ENCODE measurements at places on chromosomes 2 and 18.

DNA sequence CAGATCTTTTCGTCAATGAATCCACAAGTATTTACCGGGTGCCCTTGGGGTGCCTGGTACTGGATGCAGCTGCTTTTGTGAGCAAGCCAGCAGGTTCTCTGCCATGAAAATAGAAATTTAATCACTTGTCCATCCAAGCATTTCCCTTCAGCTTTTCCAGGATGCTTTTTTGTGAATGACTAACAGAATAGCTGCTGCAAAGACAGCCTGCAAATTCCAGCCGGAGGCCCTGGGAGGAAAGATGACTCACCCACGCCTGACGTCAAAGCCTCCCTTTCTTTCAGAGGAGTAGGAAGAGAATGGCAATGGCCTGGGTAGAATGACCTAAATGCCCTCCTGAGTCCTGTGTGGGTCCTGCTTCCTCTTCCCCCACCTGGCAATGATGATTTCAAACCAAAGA, 111.9 kb downstream of the AP1S3 start:
- no peak for DNase-seq

DNA sequence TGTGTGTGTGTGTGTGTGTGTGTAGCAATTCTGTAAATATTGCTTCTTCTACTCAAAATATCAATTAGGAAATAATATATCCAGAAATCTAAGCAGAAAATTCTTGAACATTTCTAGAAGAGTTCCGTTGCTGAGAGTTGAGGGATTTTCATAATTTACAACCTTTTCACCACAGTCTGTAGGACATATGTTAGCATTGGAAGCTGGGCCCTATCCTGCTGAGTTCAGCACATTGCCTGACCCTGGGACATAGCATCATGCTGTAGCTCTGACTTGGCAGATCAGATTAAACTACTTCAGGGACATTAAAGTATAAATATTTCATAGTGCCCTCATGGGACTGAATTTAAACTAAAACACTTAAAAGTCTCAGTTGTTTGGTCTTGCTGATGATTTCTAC, 129.2 kb upstream of the KCNH7 start:
- no peak for DNase-seq

GRCh38 chr2:6764968-6765723, 100.6 kb downstream of the CMPK2 start:
- no peak for DNase-seq

DNA sequence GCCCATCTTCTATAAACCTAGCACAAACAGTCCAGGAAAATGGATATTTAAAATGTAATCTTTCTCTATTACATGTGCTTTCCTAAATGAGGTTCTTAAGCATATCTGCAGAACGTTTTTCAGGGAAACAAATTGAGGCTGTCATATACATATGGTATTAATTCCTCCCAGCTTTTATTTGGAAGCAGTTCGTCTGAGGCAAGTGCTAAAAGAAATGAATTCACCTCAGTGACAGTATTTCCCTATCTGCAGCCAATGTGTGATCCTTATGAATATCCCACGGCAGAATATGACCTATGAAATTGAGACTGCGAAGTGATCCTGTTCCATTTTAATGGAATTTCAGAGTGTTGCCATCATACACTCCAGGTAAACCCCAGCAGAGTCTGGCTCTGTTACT, 7.1 kb downstream of the MYOM1 start:
- no peak for DNase-seq

- DNase-seq, result no peak
Measured at GRCh38 chr2:170123593-170123992, 54.4 kb upstream of the MYO3B start.

GRCh38 chr18:78901923-78902794, 77.5 kb upstream of the SALL3 start:
- DNase-seq, result no peak

DNA sequence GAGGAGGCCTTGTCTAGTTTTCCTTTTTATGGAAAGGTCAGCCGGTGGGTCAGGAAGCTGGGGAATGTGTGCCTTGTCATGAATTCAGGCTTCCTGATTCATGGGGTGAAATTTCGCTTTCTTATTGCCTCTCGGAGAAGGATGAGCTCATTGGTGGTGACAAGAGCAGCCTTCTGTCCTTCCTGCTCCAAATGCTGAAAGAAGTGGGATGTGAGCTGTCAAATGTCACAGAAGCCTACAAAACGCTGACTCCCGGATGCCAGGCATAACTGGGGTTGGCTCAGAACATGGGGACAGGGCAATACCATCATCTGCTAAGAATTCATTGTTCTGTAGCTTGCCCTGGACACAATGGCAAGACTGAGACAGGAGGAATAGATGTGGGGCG, 55.8 kb upstream of the FAM136A start:
- DNase-seq, result no peak

GRCh38 chr2:68434981-68435380, 32.1 kb downstream of the FBXO48 start:
- no peak for DNase-seq

- DNase-seq, result no peak
Measured at GRCh38 chr2:29789911-29790485, 131.4 kb downstream of the ALK start.

- no peak for DNase-seq
Measured at GRCh38 chr2:39871291-39871761, 92.3 kb upstream of the THUMPD2 start.

DNA sequence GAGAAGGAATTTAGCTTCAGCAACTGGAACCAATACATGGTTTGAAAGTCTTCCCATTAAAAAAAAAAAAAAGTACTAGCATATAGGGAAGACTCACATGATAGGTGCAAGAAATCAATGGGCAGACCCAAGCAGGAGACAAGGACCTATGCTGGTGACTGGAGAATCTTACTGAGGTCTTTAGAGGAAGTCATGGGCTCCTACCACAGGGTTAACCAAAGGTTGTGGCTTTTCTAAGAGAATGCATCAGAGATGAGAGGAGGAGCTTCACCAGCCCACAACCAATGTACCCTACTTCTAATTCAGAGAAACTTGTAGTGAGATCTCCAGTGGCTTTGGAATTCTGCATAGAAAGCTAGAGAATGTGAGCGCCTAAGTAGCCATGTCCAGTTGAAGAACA, 207.4 kb downstream of the NCKAP5 start:
- DNase-seq, result no peak

GRCh38 chr2:231720987-231721966, 13.0 kb downstream of the PTMA start:
- DNase-seq, result no peak

GRCh38 chr2:237617587-237617982, 9.8 kb upstream of the LRRFIP1 start:
- DNase-seq, result no peak

- no peak for DNase-seq
Measured at GRCh38 chr2:188678882-188679281, 295.3 kb upstream of the COL3A1 start.

- no peak for DNase-seq
Measured at GRCh38 chr2:16407358-16407757, 258.3 kb downstream of the CYRIA start.

GRCh38 chr18:63881851-63882250, 5.7 kb upstream of the SERPINB2 start:
- DNase-seq, result no peak

DNA sequence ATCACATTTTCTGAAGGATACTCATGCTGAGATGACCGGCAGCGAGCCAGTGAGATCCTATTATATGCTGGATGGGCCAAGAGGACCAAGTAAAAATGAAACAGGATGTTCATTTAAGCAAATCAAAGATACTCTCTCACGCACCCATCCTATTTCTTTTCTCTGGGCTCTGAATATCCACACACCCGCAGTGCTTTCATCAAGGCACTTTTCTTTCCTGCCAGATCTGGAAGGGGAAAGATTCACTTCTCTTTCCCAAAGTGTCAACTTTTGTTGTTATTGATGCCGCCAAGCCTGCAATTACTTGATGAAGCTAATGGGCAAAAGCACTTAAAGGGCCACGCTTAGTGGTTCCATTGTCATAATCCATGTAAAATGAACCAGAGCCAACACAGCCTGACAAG, 191.9 kb upstream of the CHAC2 start:
- DNase-seq, result no peak

- no peak for DNase-seq
Measured at GRCh38 chr2:32168513-32168912, 2.8 kb downstream of the SLC30A6 start.

GRCh38 chr2:127330753-127331152, 36.8 kb upstream of the ERCC3 start:
- no peak for DNase-seq

GRCh38 chr2:240344904-240345303, 90.6 kb upstream of the GPC1 start:
- DNase-seq, result no peak

- no peak for DNase-seq
Measured at GRCh38 chr18:13305301-13305700, 86.7 kb downstream of the LDLRAD4 start.

- DNase-seq, result no peak
Measured at GRCh38 chr18:37565977-37566478, 430 bp upstream of the CELF4 start.

DNA sequence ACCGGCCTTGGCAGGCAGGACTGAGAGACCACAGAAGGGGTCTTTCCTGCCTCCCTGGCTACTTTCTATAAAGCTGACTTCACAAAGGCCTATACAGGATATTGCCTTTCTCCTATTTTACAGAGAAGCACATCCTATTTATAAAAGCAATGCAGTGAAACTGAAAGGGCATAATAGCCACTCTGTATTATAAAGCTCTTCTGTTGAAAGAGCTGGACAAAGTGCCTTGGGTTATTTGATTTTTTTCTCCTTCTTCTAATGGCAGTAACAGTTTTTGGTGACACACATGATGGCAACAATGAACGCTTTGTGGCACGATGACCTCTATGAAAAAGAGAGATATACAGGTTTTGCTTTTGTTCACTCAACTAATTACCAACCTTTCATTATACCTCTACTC, 281.1 kb downstream of the ZNF516 start:
- no peak for DNase-seq

GRCh38 chr2:70214953-70215549, 24.2 kb upstream of the C2orf42 start:
- DNase-seq, result no peak

- DNase-seq, result no peak
Measured at GRCh38 chr2:227890495-227891079, 19.2 kb downstream of the DAW1 start.

DNA sequence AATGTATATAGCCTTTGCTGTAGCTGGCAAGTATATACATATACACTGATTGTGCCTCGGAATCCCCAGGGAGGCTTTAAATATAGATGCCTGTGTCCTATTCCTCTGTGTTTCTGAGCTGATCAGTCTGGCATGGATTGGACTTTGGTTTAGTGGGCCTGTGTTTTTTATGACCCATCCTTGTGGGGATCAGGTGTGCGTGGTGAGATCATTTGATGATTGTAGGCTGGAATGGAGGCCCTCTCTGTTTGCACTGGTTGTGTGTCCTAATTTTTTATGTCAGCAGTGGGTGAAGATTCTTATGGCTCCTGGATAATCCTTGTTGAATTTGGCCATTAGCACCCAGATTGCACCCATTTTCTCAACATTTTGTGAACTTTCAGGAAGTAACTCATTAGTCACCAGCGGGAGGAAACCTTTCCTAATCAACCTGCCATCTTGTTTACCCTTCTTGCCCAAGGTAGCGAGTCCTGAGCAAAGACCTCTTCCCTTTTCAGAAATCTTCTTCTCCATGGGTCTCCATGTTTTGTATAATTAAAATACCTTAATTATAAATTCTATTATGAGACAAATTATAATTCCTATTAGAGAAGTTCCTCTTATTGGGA, 75.8 kb downstream of the UGGT1 start:
- no peak for DNase-seq

- no peak for DNase-seq
Measured at GRCh38 chr2:19504400-19505198, 146.2 kb upstream of the OSR1 start.

- DNase-seq, result no peak
Measured at GRCh38 chr2:223811757-223812156, 25.6 kb downstream of the AP1S3 start.

DNA sequence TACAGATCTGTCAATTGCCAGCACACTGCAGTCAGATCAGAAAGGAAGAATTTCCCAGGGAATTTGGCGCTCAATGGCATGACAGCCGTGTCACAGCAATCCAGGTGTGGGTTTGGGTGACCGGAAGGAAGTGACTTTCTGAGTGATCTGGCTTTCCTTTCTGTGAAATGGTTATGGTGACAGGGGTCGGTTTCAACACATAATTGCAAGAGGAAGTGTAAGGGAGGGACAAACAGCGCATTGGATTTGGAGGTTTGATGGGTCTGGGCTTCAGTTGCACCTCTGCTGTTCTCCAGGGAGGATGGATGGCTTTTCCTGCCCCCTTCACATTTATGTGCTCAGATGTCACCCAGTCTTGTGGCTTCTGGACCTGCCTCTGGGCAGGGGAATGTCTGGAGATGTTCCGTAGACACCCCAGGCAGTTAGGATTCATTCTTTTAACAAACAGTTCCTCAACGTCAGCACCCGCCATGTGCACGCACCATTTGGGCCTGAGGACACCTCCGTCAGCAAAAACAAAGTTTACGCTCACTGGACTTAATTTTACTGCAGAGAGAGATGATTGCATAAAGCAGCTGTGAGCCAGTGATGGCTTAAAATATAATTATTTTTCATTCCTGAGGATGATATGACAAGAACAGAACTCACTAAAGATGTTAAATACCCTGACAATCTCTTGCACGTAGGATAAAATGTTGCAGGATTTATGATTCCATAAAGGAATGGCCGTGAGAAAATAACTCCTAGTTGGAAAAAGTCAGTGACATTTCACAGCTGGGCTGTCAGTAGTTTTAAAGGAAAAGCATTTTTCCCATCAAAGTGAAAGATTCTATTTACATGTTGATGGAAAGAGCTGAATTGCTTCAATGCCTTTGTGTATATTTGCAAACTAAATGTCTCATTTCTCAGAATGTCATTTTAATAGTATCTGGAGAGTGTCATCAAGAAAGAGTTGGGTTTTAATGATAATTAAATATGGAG, 36.9 kb downstream of the MBP start:
- no peak for DNase-seq

DNA sequence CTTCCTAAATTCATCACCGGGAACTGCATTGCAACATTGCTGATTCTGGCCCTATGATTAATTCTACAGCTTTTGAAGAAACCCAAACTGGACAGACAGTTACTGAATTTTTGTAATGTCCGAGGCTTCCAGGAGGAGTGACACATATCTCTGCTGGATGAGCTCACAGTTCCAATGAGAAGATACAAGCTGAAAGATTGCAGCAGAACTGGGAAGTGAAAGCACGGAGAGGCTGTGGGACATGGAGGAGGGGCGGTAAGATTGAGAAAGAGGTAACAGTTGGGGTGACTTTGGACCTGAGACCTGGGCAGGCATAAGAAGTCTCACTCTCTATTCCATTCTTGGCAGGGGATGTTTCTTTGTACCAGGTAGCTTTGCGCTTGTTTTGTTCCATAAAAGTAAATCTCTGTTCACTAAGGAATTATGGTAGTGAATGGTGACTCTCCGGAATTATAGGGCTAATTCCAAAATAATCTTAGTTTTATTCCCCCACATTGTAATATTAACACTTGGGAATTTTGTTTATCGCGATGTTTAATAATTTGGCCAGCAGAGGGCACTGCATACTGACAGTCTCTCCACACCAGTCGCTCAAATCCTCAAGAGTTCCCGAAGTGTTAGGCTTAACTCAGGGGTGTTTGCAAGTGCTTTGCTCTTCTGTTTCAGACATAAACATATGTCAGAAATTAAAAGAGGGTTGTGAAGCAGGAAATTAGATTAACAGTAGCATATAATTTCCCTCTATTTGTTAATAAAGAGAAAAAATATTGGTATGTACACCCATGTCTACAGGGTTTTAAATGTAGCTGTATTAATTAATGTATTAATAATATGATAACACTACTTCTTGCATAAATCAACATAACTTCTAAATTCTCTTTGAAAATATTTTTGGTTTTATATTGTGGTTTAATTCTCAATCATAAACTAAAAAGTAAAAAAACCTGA, 201.4 kb downstream of the SOCS6 start:
- DNase-seq, result no peak

- no peak for DNase-seq
Measured at GRCh38 chr18:51053814-51054213, 23.8 kb downstream of the SMAD4 start.
